ENCODE measurements at places on chromosomes 1 and 21.

- DNase-seq, result no peak
Measured at GRCh38 chr1:112793631-112794565, 78.8 kb upstream of the PPM1J start.

GRCh38 chr1:36134031-36134430, 9.0 kb upstream of the COL8A2 start:
- no peak for DNase-seq

- DNase-seq, result no peak
Measured at GRCh38 chr1:24874611-24875234, 55.4 kb downstream of the RUNX3 start.

- peak; percentile 68 for DNase-seq
Measured at GRCh38 chr1:1629430-1630190, 2.4 kb upstream of the MMP23B start.

DNA sequence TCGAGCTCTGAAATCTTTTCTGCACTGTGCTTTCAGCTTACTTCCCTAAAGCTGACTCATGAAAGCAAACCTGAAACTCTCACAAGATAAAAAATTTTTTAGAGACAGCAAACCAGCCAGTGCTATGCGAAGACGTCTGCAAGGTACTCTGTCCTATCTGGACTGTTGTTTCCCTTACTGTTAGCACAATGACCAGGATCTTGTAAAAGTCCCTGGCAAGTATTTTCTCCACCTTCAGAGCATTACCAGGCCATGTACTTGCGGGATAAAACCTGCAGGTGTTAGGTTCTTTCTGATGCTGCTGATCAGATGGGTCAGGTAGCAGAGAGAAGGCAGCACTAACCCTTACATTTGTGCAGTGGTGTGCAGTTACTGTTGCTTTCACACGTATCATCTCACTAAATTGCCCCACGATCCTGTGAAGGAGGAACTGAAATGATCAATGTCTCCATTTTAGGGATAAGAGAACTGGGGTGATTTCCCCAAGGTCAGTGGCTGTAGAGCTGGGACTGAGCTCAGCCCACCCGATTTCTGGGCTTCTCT, 56.6 kb downstream of the PLXNA2 start:
- DNase-seq, result no peak

DNA sequence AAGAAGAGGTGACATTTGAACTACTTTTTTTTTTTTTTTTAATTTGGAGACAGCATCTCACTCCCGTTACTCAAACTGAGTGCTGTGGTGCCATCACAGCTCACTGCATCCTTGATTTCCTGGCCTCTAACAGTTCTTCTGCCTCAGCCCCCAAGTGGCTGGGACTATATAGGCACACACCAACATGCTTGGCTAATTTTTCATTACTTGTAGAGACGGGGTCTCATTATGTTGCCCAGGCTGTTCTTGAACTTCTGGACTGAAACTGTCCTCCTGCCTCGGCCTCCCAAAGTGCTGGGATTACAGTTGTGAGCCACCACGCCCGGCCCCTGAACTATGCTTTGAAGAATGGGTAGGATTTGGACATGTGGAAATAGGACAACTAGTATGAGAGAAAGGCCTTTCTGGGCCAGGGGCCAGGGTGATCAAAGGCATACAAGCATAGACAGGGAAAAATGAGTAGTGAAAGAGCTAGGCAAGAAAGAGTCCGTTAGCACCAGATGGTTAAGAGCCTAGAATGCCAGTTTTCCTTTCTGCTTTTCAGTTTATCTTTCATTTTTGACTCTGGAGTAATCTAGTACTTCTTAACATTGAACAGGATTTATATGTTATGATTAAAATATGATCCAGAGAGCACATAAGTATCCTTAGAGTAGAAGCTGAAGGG, 6.3 kb downstream of the RABGAP1L start:
- no peak for DNase-seq

- DNase-seq, result no peak
Measured at GRCh38 chr1:98854137-98854536, 150.5 kb downstream of the PLPPR5 start.

DNA sequence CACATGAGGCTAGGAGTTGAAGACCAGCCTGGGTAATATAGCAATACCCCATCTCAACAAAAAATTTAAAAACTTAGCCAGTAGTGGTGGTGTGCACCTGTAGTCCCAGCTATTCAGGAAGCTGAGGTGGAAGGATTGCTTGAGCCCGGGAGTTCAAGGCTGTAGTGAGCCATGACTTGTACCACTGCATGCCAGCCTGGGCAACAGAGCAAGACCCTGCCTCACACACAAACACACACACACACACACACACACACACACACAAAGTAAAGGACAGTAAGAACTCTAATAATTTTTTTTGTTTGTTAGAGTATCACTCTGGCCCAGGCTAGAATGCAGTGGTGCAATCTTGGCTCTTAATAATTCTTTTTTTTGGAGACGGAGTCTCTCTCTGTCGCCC, 138.0 kb upstream of the SOD1 start:
- DNase-seq, result no peak

DNA sequence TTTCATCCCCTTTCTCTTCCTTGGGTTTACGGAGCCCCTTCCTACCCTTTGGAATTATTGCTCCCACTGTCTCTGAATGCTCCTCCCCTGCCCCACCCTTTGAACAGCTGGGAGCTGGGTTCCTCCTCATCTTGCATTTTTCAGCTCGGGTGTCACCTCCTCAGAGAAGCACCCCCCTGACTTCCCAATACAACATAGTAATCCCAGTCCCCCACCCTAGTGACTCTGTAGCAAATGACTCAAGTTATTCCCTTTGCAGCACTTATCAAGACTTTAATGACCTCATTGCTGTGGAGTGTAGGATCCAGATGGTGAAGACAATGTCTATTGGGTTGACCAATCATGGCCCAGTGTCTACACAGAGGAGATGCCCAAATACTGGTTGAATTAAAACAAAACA, 8.9 kb upstream of the VWA5B1 start:
- DNase-seq, result no peak

- no peak for DNase-seq
Measured at GRCh38 chr1:71296551-71297134, 215.8 kb upstream of the ZRANB2 start.

DNA sequence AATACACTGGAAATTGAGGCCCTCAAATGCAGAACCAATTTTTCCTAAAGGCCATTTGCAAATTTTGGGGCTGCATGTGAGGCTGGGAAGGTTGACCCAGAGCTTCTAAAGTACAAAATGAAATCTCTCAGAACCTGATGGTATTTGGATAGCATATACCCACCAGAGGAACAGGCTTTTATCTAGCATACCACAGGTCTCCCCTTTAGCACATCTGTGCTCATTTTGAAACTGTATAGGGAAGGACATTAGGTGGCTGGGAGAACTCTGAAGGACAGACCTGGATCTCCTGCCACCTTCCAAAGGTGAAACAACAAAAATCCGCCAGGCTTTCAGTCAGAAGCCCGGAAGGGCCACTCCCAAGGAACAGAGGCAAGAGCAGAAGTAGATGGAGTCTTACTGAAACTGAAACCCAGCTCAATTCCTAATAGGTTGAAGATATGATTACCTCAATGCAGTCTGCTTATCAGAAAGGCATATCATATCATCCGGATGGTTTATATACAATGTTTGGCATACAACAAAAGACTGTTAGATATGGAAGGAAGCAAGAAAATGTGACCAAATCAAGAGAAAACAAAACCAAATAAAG, 11.6 kb downstream of the CD55 start:
- DNase-seq, result no peak

GRCh38 chr1:40004857-40005256, 35.7 kb upstream of the CAP1 start:
- DNase-seq, result no peak

GRCh38 chr1:181588631-181589030, 105.3 kb downstream of the CACNA1E start:
- DNase-seq, result no peak

- no peak for DNase-seq
Measured at GRCh38 chr1:94858276-94858675, 38.1 kb downstream of the SLC44A3 start.

DNA sequence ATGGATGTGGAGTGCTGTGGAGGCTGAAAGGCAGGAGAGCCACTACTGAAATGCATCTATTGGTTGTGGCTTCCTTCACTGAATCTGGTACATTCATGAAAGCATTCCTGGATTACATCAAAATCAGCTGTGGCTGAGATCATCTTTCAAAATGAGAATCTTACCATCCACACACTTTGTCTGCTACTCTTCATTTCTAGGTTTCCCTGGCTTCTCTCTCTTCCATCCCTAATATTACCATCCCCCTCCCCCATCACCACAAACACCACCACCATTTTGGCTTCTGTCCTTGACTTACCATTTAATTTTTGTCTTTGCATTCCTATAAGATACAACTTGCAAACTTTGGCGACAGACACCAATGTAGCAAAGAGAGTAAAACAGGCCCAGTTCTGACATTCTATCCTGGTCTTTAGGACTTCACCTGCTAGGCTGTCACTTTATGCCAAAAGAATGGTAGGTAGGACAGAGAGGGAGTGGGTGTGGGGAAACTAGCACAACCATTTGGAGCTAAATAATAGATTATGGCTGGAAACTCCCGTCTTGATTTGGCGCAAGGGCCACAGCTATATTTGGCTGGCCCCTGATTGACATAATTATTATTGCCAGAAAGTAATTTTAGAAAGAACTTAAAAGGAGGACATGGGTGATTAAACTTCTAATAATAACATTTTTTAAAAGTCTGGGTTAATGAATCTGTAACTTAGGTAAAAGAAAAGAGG, 15.1 kb upstream of the DUSP10 start:
- no peak for DNase-seq

DNA sequence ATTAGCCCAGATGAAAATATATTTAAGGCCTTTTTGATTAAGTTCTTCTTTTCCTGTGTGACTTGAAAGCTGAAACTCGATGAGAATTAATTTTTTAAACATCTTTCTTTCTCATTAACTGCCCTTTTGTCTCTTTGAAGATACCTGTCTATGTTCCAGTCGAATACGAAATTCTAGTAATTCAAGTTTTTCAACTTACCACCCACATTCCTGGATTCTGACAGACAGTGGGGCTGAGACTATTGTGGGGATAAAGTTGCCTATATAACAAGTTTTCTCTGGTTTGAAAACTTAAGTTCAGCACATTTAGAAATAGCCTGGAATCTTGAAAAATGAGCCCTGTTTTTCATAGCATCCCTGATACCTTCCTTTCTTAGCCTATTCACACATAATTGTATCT, 114.6 kb downstream of the NTNG1 start:
- DNase-seq, result no peak

- DNase-seq, result no peak
Measured at GRCh38 chr1:57489358-57490036, 65.6 kb upstream of the DAB1 start.

GRCh38 chr1:161082996-161083747, 6.2 kb downstream of the NECTIN4 start:
- no peak for DNase-seq

- no peak for DNase-seq
Measured at GRCh38 chr21:24781146-24781545, 826.1 kb downstream of the MRPL39 start.

GRCh38 chr1:205348554-205349487, 7.9 kb downstream of the KLHDC8A start:
- DNase-seq, result no peak

DNA sequence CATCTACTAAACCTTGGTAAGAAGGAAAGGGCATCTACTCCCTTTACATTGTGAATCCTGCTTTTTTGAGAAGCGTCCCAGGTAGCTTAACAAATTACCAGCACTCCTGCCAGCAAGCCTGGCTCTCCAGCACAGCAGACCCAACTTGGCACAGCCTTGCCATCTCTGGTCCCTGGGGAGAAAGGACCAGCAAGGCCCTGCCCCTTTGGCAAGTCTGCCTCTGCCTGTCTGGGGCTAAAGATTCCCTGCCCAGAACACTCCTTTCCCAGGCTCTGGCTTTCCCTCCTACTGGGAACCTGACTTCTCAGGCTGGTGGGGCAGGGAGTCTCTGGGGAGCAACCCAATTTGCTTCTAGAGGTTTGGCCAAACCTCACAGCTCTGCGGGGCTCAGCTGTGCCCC, 68.5 kb downstream of the ATP2B4 start:
- DNase-seq, result no peak

- no peak for DNase-seq
Measured at GRCh38 chr1:99441299-99442095, 177.2 kb downstream of the PLPPR4 start.

- DNase-seq, result no peak
Measured at GRCh38 chr1:222911866-222912265, 97.0 kb downstream of the DISP1 start.

GRCh38 chr1:240435996-240436566, 175.9 kb downstream of the GREM2 start:
- no peak for DNase-seq

DNA sequence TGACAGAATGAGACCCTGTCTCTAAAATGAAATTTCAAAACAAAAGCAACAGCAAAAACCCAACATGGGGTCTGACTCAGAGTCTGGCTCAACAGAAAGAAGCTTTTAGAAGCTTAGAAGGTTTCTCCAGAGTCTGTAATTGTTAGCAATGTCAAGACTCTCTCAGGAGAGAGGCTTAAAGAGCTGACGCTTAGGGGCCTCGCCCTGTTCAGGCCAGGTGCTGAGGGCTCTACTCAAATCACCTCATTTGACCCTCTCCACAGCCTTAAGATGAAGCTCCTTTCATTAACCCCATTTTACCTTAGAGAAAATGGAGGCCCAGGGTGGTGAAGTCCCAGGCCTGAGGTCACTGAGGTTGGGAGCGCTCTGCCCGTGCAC, 5.3 kb upstream of the KIF17 start:
- no peak for DNase-seq

DNA sequence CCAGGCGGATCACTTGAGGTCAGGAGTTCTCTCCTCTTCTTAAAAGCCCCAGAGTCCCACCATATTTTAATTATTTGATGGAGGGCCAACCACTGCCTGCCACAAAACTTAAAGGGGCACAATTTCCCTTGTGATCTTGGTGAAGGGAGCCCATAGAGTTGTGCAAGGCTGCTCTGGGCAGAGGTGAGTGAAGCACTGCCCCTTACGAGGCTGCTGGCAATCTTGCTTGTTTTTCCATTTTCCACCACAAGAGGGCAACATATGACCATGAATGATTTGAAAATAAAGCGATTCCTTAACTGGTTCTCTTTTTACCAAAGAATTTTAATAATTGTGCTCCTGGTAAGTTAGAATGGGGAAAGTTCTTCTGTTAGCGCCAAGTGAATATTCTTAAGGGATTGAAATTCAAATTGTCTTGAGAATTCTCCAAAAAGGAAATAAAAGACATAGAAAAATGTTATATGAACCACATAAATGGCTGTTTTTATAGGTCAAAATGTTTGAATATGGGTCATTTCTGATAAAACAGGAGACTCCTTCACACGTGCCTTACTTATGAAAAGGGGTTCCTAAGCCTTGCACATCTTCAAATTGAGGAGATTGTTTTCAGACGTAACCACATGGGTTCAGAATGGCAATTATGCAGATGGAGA, 22.7 kb downstream of the PGM1 start:
- DNase-seq, result no peak

GRCh38 chr1:24418898-24419628, 3.5 kb downstream of the NIPAL3 start:
- no peak for DNase-seq

- no peak for DNase-seq
Measured at GRCh38 chr1:115134850-115135480, 45.7 kb upstream of the TSPAN2 start.
